ENCODE measurements at places on chromosomes 11 and 22. TPM values are rescaled to one million over a fixed set of nuclear protein-coding genes. Genes with fewer than 3 reads are reported as not detected.

Gene SPDYC
- total RNA-seq, result not detected

Gene C1QTNF5
- 3.0 TPM for total RNA-seq

Gene SLC22A6
- 5.7 TPM for total RNA-seq

Gene SCGB1D4
- not detected for total RNA-seq

Gene MYBPC3
- total RNA-seq, result not detected

Gene FJX1
- 30.2 TPM for total RNA-seq

Gene PTH
- total RNA-seq, result not detected

Gene SLC5A4
- under 0.01 TPM for total RNA-seq

Gene NOL12
- 14.8 TPM for total RNA-seq

Gene TXN2
- 15.5 TPM for total RNA-seq

Gene HEPN1
- not detected for total RNA-seq

Gene OR4A16
- total RNA-seq, result not detected

Gene CABP4
- not detected for total RNA-seq

Gene SYCE3
- total RNA-seq, result not detected

Gene MMP27
- total RNA-seq, result not detected

Gene ATP5MG
- total RNA-seq, result 76.5 TPM

Gene RFPL3
- not detected for total RNA-seq

Gene MOGAT2
- 0.25 TPM for total RNA-seq

Gene GPHA2
- not detected for total RNA-seq

Gene GLYATL1
- 0.49 TPM for total RNA-seq

Gene UQCR10
- total RNA-seq, result 32.5 TPM

Gene SERHL2
- 3.0 TPM for total RNA-seq

Gene OR56A5
- total RNA-seq, result not detected

Gene FDXACB1
- 6.4 TPM for total RNA-seq

Gene NRXN2
- total RNA-seq, result 157 TPM
